ENCODE measurements at places on chromosomes 5 and 9.

DNA sequence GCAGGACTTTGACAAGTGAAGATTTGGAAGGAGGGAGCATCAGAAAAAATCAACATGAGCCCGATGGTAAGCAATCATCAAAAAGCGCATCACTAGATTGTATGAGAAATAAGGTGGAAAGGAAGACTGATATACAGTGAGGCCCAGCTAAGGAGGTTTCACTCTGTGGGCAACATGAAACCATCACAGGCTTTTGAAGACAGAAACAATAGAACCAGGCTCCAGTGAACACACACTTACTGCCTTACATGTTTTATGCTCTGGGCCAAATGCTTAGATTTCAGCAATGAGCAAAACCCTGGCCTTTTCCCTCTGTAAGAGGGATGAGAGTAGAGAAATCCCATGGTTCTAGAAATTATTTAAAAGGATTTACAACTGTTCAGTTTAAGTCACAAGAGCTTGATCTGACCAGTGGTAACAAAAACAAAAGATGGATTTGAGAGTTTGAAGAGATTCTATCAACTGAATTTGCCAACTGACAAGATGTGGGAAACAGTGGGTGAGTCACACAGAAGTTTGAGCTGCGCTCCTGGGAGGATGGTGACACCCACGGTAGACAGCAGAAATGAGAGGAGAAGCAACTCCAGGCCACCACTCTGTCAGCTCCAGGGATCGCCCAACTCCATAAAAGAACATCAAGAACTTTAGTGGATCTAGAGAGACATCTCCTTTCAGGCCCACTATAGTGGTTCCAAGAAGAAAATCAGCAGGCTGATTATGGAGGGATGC, 261.8 kb downstream of the MCTP1 start:
- DNase-seq = no peak

- DNase-seq = no peak
Measured at GRCh38 chr9:3585606-3586005, 59.8 kb upstream of the RFX3 start.

GRCh38 chr5:21142791-21143190, 1154.8 kb upstream of the CDH18 start:
- no peak for DNase-seq

- DNase-seq = peak; percentile 38
Measured at GRCh38 chr5:132746954-132747615, at the start of gene CCNI2. Gene CCNI2 (plus strand): TSS chr5:132747426. CDS start chr5:132747496, 70 bp downstream.

- DNase-seq = no peak
Measured at GRCh38 chr5:123950701-123951581, 439.0 kb downstream of the CSNK1G3 start.

DNA sequence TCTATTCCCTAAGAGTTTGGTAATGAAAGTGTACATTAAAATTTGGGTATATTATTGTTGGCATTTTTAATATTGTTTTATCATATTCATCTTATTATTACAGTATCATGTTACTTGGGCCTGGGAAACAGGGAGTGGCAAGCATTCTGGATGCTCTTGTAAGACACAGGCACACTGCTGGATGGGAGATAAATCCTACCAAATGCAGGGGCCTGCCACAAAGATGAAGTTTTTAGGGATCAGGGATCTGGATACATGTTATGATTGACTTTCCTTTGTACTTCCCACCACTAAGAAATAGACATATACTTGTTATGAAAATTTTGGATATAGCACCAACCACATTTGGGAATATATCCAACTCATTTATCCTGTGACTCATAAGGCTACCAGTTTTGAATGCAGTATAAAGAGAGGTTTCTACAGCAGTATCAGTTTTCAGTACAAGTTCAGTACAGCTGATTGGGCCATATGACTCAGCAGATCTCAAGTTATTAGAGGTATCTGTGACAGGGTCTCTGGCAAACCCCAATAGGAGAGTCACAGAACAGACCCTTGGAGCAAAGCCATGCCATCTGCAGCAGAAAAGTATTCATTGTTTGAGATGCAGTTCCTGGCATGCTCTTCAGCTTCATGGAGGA, 360.1 kb downstream of the DMAC1 start:
- no peak for DNase-seq

DNA sequence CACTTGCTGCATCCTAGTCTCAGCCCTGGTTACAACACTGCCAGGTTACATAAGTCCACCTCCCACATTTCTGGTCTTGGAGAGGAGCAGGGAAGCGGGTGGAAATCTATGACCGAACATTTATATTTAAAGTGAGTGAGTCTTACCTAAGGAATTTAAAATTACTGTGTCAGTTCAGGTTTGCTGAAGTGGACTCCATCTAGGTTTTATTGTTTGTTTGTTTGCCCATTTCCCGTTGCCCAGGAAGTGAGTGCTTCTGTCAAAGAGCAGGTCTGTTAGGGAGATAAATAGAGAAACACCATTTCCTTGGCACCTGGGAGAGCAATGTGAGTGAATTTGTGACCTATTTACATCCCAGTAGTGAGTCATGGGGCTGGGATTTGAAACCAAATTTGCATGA, 179.5 kb downstream of the KIF4B start:
- no peak for DNase-seq

DNA sequence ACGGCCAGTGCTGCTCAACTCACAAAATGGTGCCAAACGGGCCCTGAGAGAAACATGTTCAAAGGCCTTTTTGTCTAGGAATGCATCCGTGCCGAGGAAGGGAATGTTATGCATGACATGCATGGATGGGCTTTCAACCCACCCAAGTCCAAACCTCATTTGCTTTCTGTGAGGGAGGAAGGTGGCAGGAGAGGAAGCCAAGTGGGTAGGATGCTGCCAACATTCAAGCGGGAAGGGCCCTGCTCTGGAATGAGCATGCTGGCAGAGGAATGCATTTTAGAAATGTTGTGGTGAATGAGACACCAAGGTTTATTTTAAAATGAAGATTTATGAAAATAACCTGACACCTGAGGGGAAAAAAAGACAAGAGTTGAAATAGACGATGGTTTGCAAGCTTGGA, 479.1 kb downstream of the CCDC171 start:
- no peak for DNase-seq

- no peak for DNase-seq
Measured at GRCh38 chr5:120550358-120550757, 86.3 kb downstream of the PRR16 start.

DNA sequence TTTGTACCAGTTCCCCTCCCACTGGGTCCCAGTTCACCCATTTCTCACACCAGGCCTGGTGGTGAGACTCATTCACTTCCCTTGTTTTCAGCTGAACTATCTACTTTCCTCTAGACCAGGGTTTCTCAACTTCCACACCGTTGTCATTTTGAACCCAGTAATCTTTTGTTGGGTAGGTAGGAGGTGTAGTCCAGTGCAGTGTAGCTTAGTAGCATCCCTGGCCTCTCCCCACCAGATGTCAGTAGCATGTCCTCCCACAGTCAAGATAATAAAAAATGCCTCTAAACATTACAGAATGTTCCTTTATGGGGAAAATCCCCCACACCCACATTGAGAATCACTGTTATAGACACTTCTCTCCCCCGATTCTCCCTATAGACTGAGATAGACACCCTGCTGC, 299.1 kb downstream of the EPB41L4A start:
- DNase-seq = no peak

- no peak for DNase-seq
Measured at GRCh38 chr9:18040327-18040726, 433.6 kb upstream of the ADAMTSL1 start.

DNA sequence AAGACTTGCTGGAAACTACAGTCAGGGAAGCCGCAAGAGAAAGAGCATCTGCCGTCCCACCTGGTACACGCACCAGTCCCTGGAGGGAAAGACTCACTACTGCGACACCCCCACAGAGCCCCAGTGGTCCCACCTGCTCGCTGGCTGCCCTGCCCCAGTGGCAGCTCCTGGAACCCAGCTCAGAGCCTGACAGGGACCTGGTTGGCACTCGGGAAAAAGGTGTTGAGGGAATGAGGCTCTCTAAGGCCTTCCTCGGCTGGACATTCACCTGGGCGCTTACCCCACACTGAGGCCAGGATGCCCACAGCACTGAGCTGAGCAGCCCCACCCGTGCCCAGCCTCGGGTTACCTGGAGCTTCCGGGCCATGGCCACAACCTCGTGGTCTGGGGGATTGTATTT, 19.7 kb downstream of the BRD3OS start:
- no peak for DNase-seq

DNA sequence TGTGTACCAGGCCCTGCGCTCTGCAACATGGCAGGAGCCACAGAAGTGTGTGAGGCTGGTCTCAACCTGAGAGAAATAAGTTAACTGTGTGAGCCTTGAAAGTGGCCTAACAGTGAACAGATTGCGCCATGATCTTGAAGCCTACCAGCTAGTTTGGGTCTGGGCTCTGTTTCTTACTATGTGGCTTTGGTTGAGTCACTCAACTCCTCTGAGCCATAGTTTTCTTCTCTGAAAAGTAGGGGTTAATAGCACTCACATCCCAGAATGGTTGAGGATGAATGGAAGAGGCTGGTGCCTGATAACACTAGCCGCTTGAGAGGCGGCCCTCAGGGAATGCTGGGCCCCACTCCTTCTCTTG, 121.5 kb downstream of the RGS3 start:
- DNase-seq = no peak

DNA sequence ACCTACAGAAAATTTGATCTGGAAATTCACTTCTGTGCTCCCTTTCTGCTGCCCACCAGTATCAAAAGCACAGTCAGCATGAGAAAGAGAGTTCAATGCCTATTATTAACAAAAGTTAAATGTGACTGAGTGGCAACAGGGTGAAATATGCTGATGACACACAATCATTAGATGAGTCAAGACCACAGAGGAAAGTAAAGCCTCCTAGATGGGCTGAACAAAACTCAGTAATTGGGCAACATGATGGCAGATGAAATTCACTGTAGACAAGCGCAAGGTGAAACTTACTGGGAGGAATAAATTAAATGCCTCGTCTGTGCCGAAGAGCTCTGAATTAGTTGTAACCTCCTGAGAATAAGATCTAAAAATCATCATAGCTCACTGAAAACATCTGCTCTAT, 752.8 kb downstream of the IRX1 start:
- DNase-seq = no peak

DNA sequence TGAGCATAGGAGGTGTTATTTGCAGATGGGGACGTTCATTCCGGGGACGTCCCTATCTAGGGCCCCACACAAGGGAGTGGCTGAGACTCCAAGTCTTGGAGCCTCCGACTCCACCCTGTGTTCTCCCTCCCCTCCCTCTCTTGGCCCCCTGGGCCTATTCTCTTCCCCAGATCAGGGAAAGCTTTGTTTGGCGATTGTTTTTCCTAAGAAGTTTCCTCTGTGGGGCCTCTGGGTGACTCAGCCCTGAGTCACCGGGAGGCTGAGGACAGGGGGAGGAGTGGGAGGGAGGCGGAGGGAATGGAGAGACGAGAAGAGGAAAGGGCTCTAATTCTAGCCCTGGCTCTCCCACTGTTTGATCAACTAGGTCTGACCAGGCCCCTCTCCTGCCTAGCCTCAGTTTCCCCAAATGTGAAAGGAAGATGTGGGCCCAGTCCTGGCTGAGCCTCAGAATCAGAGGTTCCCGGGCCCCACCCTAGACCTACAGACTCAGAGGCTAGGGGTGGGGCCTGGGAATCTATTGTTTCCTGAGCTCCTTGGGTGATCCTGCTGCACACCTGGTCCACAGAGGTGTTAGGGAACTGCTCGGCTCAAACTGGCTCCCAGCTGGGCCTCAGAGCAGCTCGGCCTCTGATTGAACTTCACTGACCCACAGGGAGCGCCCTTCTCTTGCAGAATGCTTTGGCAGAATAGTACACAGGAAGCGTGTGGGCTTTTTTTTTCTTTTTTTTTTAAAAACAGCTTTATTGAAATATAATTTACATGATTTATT, 19.2 kb downstream of the GSN start:
- no peak for DNase-seq

- DNase-seq = no peak
Measured at GRCh38 chr9:122339579-122339978, 31.2 kb upstream of the PTGS1 start.

DNA sequence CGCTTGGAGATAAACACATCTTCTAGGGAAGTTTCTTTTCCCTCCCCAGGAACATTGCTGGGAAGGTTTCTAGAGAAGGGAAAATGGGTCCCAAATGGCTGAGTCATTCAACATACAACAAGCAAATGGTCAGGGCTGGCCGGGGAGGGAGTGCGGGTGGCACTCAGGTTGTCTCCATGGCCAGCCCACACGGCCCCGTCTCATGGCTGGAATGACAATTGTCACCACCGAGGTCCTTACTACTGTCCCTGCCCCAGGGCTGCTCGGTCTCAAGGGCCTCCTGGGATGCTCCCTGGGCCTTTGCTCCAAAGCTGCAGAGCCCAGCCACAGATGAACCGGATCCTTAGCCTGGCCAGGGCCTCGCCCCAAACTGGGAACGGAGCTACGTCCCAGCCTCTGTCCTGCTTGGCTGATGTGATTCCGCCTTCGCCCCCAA, 121.9 kb downstream of the FGF18 start:
- DNase-seq = no peak

DNA sequence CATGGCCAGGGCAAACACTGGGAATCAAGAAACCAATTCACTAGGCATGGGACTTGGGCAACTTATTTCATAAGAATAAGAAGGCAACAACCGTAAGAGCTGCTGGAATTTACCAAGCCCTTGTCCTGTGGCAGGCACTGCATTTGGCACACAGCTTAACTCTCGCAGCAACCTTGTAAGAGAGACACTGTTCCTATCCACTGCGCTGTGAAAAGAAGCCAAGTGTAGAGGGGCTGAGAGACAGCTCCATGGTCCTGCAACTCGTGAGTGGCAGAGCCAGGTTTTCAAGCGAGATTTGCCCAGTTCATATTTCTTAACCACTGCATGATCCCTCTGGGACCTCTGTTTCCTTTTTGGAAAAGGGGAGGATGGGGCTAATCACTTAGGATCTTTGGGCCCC, 129.3 kb upstream of the STC2 start:
- no peak for DNase-seq

DNA sequence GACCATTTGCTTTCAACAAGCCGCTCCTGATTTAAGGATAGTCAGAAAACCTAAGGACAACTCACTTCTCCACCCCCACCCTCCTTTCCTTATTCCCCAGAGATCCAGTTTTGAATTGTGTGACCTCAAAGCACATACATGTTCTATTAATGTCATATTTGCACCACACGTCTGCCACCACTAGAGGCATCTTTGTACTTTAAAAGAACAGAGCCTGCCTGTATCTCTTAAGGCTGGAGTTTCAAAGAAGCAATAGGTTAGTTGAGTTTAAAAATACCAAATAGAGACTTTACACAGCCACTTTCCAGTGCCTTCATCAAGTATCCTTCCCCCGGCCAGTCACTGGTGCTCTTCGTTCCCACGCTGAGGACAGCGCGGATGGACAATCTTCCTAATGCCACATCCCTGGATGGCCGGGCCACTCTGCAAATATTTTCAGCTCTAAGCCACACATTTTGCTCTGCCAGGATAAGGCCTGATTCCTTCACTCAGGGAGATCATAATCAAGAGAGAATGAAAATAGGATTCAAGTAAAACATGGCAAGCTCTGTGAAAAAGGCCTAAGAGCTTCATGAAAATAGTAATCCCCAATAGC, 146.3 kb downstream of the SNCAIP start:
- DNase-seq = no peak

- no peak for DNase-seq
Measured at GRCh38 chr5:102554082-102554481, 55.3 kb upstream of the SLCO6A1 start.

GRCh38 chr5:66597183-66597757, 1.1 kb downstream of the MAST4 start:
- DNase-seq = no peak
